ENCODE measurements at places on chromosomes 7 and 10.
A peak's percentile ranks its signal among the peaks of the same experiment; 100 is the strongest.

DNA sequence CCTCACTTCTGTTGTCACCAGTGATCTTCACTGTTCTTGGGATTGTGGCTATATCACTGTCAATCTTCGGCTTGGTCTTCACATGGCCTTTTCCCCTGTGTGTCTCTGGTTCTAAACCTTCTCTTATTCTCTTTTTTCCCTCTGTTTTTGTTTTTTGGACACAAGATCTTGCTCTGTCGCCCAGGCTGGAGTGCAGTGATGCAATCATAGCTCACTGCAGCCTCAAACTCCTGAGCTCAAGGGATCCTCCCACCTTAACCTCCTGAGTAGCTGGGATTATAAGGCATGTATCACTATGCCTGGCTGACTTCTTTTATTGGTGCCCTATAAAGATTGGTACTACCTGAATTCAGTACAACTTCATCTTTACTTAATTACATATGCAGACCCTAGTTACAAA lies 143.4 kb upstream of the EFCAB10 start:
- DNase-seq = no peak

DNA sequence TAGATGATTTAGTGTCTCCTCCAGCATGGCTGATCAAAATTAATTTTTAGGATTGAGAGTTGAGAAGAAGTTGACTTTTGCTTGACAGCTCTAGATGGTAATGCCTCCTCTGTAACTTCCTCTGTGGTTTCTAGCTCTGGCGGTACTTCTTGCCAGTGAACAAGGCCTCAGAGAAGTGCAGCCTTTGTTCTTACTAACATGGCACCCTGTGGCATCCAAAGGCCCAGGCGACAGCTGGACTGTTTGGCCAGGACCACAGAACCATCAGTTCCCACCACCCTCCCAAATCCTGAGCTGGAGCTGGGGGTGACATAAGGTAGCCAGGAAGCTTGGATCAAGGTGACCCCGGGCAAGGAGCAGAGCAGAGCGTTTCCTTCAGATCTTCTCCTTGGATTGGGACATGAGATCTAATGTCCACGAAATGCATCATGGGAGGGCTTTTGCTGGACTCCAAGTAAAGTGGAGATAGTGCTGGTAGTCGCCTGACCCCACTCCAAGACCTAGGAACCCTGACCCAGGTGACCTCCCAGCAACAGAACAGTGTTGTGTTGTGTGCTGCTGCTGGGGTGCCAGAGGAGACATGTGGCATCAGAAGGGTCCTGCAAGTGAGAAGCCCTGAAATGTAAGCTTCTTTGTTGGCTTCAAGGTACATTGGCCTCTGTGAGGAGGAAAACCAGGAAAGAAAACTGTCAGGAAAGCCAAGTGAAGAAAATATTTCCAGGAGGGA lies 41.8 kb downstream of the APBB1IP start:
- DNase-seq = no peak

DNA sequence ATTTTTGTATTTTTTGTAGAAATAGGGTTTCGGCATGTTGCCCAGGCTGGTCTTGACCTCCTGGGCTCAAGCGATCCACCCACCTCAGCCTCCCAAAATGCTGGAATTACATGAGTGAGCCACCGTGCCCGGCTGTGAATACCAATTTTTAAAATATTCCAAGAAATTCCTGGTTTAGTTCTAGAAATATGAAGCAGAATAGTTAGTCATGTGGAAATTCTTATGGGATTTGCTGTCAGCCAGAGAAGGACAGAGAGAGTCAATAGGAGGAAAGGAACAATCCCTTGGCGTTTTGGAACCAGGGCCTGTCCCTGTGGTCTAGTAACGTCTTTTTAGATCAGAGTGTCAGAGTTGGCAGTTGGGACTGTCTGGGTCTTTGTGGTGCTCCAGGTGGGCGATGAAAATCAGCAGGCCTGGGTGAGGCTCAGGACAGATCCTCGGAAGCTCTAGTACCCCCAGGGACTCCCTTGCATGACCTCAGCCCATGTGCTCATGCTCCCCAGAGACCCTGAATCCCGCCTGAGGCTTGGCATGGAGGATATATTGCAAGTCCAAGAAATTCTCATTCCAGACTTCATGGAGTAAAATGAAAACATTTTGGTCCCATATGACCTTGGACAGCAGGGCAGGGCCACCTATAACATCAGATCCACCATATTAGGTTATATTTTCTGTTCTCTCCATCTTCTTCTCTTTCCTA lies 7.8 kb downstream of the NODAL start:
- DNase-seq = no peak

DNA sequence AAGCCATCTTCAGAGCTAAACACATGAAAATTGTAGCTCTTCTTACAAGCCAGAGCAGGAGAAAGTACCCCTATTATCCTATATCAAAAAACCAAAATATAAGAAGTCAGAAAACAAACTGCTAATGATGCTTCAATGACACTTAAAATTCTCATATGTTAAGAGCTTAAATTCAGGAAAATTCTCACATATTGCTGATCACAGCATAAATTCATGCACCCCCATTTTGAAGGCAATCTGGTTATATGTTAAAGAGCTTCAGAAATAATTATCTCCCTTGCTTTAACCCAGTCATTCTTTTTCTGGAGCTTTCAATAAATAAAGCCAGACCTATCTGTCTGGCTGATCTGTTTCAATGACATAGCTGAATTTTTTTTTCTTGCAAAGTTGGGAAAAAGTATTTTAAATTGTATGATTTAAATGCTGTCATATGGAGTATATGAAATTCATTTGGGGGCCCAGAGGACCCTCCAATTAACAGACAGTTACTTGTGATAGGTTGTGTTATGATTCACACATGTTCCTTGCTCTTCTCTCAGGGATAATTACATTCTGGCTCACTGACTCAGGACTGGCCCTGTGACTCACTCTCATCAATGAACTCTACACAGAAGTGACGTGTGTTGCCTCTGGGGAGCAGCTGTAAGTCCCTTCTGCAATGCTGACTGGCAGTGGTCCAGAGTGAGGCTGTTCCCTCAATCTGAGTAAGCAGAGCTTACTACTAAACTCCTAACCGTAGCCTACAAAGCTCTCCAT lies 85.2 kb downstream of the HGF start:
- peak; percentile 83 for DNase-seq

GRCh38 chr10:79206300-79207095 lies 137.7 kb downstream of the ZMIZ1 start:
- DNase-seq = no peak

Measured in left ventricle myocardium superior (tissue), 1 donor.